ENCODE measurements at places on chromosomes 3 and 15.

- no peak for DNase-seq
Measured at GRCh38 chr15:48823706-48824105, 12.8 kb upstream of the CEP152 start.

- no peak for DNase-seq
Measured at GRCh38 chr3:53069422-53070068, 23.7 kb upstream of the SFMBT1 start.

DNA sequence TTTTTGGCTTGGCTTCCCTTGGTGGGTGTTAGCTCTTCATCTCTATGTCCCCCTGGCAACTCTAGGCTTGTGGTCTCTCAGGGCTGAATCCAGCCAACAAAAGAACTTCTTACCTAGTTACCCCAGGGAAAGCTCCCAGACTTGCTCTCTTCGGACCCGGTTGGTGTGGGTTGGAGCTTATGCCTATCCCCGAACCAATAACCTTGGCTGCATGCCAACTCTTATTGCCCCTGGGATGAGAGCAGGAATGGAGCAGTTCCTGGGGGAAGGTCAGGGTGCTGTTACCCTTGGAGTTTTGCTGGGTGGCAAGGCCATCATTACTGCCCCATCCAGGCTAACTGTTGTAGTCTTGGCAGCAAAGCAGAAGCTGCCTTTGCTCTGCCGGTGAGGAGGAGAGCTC is 147.8 kb downstream of the CACNA1D start:
- no peak for DNase-seq

DNA sequence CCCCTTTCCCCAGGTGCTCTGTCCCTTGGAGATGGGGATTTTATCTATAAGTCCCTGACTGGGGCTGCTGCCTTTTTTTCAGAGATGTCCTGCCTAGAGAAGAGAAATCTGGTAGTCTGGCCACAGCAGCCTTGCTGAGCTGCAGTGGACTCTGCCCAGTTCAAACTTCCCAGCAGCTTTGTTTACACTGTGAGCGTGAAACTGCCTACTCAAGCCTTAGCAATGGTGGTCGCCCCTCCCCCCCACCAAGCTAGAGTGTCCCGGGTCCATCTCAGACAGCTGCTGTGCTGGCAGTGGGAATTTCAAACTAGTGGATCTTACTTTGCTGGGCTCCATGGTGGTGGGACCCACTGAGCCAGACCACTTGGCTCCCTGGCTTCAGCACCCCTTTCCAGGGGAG is 38.9 kb downstream of the TMEM266 start:
- DNase-seq = no peak

DNA sequence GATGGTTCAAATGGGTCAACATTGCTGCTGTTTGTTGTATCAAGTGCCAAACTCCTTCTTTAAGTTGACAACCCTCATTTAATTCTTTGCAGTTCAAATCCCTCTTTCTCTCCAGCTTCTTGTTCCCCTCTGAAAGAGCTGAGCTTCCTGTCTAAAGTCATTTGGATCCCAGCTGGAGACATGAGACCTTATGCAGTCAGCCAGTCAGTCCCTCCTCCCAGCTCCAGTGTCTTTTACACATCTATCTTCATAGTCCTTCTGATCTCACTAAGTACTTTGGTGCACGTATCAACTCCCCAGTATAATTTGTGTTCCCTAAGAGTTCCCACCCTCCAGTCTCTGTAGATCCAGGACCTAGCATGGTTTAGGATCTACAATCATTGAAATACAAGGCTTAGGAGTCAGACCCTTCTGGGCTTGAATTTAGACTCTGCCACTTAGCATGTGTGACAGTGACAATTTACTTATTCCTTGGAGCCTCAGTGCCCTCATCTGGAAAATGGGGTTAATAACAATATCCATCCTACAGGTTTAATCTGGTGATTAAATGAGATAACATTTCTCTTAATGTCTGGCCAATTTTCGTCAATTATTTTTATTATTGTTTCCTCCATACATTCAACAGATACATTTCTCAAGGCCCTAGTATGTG is 102.8 kb upstream of the SEMA6D start:
- no peak for DNase-seq

DNA sequence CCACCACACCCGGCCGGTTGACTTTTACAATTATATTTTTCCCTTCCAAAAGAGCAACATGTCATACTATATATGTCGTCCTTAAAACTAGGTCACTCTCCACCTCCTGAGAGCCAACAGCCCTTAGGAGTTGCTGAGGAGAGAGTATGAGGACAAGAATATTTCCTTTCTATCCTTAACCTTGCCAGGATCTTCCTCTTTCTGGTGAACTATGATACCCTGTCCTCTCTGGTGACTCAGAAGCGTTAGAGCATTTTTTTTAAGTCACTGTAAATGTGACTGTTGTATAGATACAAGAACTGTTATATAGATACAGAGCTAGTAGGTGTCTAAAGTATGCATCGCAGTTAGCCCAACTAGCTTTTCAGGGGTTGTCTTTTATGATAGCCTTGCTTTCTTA is 33.7 kb upstream of the MTHFS start:
- peak; percentile 31 for DNase-seq

DNA sequence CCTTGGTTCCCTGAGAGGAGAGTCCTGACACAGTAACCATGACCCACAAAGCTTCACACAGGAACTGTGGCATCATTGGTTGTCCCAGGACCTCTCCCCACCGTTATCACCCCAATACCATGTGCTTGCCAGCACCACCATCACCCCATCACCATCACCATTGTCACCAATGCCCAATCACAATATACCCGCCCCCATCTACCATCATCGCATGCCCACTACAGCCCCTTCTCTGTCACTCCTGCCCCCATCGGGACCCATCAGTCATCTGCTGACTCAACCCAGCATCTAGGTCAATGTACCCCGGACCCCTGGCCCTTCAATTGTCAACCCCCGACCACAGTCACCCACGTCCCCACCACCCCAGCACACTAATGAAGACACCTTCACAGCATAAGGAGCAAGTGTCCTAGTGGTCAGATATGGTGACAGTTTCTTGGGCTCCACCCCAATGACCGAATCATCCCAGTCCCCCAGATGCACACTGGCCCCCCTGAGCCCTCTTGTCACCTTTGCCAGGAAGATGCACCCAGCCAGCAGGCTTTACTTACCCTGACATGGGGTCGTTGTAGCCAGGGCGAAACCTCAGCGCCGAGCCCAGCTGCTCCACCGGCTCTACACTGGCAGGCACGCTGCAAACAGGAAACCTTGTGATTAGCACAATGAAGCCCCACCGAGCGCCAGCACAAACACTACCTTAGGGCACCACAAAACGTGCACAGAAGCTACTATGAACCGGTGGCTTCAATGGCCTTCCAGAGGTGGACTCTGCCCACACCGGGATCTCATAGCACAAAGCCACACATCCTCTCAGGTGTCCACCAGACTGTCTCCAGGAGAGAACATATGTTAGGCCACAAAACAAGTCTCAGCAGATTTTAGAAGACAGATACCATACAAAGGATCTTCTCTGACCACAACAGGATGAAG is 25.1 kb downstream of the SHISA5 start:
- DNase-seq = peak; percentile 49

- DNase-seq = peak; percentile 49
Measured at GRCh38 chr15:94670438-94671034, 439.2 kb downstream of the MCTP2 start.

DNA sequence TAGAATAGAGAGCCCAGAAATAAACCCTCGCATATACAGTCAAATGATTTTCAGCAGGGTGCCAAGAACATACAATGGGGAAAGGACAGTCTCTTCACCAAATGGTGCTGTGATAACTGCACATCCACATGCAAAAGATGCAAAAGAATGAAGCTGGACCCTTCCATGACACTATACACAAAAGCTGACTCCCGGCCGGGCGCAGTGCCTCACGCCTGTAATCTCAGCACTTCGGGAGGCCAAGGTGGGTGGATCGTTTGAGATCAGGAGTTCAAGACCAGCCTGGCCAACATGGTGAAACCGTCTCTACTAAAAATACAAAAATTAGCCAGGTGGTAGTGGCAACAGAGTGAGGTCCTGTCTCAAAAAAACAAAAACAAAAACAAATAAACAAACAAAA is 43.2 kb upstream of the IQSEC1 start:
- no peak for DNase-seq

DNA sequence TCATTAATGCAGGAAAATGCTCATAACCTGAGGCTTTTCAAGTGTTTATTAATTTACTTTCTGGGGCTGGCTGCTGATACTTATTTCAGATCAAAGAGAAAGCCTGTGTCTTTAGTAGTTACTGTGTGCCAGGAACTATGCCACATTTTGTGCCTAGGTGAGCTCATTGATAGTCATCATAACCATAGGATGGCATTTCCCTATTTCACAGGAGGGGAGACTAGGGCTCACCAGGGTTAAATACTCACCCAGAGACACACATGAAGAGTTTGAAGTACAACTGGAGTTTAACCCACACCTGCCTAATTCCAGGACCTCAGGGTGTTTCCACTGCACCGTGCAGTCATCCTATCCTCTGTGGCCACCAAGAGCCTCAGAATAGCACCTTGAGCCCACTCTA is 264.4 kb upstream of the NR2E3 start:
- DNase-seq = no peak

GRCh38 chr3:45320986-45321385 is 67.4 kb upstream of the LARS2 start:
- no peak for DNase-seq

GRCh38 chr3:189143321-189143720 is 28.4 kb upstream of the TPRG1 start:
- DNase-seq = no peak

- peak; percentile 58 for DNase-seq
Measured at GRCh38 chr15:64701482-64702184, 73.8 kb downstream of the RBPMS2 start.

GRCh38 chr15:49306551-49306950 is 116.5 kb upstream of the FGF7 start:
- peak; percentile 5 for DNase-seq

GRCh38 chr3:20842002-20842401 is 656.0 kb upstream of the SGO1 start:
- no peak for DNase-seq

GRCh38 chr15:39009740-39010139 is 445.1 kb upstream of the RASGRP1 start:
- no peak for DNase-seq
